ENCODE measurements at places on chromosomes 1 and 21.
A peak's percentile ranks its signal among the peaks of the same experiment; 100 is the strongest.

- DNase-seq: no peak
These were observed 191.4 kb downstream of the DAB1 start for GRCh38 chr1:57232500-57232899.

DNA sequence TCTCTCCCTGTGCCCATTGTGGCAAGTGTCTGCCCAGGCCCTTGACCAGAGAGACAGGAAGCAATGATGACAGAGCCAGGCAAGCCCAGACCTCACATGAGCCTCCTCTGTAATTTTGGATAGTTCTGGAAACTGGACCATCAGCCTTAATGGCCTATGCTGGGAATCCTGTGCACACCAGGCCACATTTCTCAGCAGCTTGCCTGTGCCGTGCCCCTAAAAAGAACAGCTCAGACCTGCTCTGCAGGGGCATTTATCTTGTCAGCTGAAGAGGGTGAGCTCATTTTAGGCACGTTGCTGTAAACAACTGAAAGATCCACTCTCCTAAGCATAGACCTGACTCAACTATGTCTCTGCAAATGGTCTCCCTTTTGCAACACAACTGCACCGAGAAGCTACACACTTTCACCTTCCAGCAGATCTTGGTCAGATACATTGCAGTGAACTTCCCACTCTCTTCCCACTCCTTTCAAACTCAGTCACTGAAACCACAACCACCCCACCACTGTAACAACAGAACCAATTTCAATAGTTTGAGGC lies 53.5 kb upstream of the BACH1 start:
- DNase-seq: no peak

DNA sequence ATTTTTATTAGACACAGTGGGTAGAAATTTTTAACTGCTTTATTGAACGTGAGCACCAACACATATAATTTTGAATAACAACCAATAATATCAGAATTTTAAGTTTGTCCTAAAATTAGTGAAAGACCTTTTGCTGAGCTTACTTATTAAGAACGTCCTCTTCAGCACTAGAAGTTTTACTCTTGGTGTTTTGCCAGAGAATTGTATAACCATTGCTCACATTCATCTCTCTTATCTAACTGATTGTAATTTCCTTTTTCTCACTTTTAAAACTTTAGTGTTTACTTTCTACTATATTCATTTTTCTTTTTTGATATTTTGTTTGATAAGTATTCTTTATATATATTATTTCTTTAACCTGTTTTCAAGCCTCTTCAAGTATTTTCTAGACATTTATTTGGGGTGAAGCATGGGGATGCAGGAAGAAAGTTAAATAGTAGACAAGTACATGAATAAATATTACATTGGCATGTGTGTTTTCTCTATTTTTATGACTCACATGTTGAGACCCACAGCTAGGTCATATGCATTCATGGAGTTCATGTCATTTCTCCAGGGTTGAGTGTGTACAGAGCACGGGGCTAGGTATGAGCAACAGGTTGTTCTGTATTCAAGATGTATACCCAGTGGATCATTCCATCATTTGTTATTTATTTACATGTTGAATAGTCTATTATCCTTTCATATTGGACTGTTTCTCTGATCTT lies 90.6 kb downstream of the ATP6V1G3 start:
- DNase-seq: no peak

DNA sequence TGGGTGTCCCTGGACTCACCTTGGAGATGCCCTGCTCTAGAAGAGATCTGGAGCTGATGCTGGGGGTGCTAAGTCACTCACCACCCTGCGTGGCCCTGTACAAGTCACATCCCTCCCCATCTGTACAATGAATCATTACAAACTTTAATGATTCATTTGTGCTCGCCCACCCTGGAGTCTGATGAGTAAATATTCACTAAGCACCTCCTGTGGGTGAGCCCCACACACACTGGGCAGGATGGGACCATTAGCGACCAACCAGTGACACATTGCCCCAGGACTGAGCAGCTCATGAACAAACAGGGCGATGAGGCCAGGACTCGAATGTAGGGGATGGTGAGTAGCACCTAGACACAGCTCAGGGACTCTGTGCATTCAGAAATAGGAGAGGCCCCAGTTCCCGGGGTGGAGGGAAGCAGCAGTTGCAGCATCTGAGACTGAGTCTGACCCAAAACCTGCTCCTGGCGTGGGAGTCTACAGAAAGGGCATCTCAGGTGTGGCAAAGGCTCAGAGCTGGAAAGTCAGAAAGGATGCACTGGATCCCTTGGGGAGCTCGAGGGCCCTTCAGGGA lies 18.1 kb upstream of the PDZK1IP1 start:
- DNase-seq: no peak

DNA sequence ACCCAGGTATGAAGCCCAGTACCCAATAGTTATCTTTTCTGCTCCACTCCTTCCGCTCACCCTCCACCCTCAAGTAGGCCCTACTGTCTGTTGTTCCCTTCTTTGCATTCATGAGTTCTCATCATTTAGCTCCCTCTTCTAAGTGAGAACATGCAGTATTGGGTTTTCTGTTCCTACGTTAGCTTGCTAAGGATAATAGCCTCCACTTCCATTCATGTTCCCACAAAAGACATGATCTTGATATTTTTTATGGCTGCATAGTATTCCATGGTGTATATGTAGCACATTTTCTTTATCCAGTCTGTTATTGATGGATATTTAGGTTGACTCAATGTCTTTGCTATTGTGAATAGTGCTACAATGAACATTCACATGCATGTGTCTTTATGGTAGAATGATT lies 2.8 kb upstream of the TP53BP2 start:
- no peak for DNase-seq

- no peak for DNase-seq
These were observed 103.1 kb downstream of the GALNT2 start for GRCh38 chr1:230170153-230170547.

- DNase-seq: no peak
These were observed 672.9 kb upstream of the PTBP2 start for GRCh38 chr1:96048572-96049212.

DNA sequence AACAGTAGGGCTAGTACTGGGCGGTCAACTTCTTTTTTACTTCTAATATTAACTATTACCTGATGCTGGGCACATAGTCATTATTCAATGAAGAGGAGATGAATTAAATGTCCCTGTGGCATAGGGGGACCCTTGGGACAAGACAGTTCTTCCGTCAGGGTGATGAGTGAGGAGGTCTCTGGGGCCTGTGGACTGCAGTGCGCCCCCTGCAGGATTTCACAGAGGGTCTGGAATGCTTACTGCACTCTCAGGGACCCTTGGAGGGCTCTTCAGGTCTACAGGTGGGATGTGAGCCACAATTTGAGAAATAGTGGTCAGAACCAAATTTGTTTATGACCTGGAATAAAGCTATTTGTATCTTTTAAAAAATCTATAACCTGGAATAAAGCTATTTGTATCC lies 149.4 kb downstream of the FAM78B start:
- DNase-seq: no peak

- no peak for DNase-seq
These were observed 39.9 kb downstream of the SPATA46 start for GRCh38 chr1:162336621-162337285.

DNA sequence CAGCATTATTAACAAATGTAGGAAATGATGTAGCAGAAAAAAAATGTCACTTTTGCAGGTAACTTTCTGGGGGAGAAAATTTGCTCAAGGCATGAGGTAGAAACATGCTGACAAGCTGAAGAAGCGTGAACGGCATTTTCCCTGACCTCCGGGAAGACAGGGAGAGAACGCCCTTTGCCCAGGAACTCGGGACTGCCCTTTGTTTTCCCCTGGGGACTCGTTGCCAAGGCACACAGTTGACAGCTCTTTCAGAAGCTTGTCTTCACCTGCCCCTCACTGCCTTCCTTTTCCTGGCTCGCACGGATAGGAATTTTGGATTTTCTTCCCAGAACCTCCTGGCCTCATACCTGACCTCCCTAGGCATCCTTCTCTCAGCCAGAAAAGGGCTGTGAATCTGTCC lies 52.7 kb upstream of the COA6 start:
- DNase-seq: no peak

- DNase-seq: no peak
These were observed 18.9 kb upstream of the SLC26A9 start for GRCh38 chr1:205961991-205962820.

DNA sequence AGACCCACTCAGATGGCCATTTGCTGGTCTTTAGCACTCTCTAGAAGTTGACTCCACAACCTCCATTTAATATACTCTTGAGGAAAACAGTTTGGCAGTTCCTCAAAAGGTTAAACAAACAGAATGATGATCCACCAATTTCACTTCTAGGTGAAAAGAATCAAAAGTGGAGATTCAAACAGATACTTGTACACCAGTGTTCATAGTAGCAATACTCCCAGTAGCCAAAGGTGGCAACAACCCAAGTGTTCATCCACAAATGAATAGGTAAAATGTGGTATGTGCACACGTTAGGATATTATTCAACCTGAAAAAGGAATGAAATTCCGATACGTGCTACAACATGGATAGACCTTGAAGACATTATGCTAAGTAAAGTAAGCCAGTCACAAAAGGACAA lies 6.3 kb downstream of the PRCC start:
- DNase-seq: no peak

- no peak for DNase-seq
These were observed 536.4 kb downstream of the DPYD start for GRCh38 chr1:97384294-97384968.

DNA sequence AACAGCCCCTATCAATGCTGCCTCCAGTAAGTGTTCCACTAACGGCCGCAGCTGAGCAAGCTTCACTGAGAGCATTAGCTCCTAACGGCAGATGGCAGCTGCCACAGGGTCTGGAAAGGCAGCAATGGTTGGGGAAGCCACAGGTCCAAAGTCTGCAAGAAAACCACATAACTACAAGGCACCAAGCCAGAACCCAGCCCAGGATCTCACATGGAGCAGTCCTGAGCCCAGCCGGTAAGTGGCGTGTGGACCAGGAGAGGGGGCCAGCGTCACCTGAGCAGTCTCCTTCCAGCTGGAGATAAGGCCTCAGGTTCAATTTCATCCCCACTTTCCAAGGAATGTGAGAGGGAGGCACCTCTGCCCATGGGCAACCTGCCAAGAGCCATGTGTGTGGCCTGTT lies 13.2 kb downstream of the SYT2 start:
- no peak for DNase-seq

- DNase-seq: no peak
These were observed 1.6 kb upstream of the KDF1 start for GRCh38 chr1:26961826-26962225.

DNA sequence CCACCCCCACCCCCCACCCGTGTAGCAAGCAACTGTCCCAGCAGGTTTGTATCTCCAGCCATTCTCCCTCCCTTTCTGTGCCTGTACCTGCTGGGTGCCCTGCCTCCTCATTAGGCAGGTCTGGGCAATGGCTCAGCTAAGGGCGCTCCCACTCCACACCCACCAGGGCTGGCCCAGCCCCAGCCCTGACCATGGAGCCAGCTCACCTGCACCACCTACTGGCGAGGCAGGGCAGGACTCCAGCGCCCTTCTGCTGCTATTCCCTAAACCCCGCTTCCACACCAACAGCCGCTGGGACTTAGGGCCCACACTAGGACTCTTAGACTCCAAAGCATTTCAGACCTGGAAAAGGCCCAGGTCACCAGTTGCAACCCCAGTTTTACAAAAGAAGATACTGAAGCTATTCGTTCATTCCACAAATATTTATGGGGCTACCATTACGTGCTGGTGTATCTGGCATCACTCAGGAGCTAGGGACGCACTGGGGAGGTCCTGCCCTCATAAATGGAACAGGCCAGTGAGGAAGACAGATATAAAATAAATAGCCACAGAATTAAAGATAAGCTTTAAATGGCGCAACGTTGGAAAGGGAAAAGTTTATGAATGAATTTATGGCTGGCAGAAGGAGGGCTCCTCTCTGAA lies 24.0 kb downstream of the PGLYRP3 start:
- no peak for DNase-seq

DNA sequence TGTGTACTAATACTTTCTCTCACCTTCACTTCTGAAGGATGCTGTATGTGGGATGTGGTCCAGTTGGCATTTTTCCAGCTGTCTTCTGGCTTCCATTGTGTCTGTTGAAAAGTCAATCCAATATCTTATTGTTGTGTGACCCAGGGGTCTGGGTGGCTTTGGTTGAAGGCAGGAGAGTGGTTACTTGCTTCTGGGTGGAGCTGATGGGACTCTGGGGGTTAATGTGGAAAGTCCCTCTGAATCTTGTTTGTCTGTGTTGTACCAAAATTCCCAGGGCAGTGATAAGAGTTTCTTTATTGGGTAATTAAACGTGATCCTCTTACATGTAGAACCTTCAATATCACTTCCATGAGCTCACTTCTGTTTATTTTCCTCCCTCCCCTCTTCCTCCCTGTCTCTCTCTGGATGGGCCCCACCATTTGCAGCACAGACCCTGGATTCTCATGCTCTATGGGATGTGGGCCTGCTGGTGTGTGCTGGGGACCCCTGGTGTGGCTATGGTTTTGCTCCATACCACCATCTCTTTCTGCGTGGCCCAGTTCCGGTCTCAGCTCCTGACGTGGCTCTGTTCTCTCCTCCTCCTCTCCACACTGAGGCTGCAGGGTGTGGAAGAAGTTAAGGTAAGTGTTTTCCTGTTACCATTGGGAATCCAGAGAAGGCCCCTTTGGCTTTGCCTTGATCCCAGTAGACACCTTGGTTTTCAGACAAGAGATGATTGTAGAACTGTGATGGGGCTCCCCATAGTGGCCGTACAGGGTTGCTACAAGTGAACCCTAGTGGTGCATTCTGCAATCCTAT lies 71.5 kb downstream of the HHAT start:
- peak; percentile 75 for DNase-seq

DNA sequence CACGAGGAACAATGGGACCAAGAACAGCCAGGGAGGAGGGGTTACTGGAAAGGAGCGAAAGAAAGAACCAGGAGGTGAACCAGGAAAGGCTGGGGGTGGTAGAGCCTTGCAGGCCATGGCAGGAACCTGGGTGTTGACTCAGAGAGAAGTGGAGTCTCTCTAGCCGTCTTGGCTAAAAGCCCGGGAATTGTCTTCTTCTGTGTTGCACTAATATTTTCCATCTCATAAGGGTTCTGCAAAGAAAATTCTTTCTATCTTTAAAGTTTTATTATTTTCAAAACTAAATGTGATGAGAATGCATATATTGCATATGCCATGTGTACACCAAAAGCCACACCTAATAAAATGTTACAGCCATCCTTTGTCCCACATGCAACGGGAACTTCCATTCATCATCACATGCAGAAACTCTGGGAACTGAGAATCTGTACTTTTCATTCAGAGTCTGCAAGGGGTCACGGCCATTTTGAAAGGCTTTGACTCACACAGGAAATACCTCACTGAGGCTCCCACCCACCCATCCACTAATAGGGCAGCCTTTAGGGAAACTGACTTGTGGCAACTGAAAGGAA lies 38.0 kb downstream of the ERG start:
- no peak for DNase-seq

Measured in DMS 273 treated with DMSO at 0.1 percent for 48 hours (cell line).